ENCODE measurements at places on chromosomes 11 and 22.

GRCh38 chr11:126594921-126595367 is 239.5 kb downstream of the ST3GAL4 start:
- no peak for DNase-seq

GRCh38 chr11:134045799-134046635 is 22.9 kb upstream of the JAM3 start:
- no peak for DNase-seq

DNA sequence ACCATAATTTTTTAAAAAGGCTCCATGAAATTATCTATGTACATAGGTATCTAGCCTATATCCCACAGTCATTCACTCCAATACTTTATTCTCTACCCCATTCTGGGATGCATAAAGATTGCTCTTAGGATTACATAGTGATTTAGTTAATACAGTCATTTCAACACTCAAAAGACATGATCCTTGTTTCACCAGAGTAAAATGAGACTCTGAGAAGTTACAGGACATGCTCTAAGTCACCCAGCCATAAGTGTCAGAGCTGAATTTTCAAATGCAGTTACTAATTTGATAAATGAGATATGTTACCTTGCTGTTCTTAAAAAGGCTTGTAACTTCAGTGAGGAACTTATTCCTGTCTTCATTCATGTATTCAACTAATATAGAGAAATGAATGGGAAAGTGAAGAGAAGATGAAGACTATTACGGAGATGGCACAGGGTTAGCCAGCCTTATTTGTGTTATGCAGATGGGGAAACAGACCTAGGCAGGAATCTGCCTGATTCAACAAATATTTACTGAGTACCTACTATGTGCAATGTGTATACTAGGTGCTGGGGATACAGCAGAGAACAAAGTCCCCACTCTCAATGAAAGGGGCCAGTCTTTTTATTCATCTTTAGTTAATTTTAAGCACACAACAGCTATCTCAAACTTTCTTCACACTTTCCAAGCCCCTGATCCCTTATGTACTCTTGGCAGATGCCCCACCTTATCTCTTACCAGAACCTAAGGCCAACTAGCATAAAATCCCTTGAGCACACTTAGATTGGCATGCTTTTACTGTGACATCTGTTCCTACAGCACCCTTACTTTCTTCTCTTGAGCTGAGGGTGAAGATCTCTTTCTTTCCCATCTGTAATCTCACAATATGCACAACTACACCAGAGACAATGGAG is 21.6 kb downstream of the MAPK1 start:
- no peak for DNase-seq

GRCh38 chr11:65794570-65795510 is 8.0 kb downstream of the OVOL1 start:
- DNase-seq: no peak

DNA sequence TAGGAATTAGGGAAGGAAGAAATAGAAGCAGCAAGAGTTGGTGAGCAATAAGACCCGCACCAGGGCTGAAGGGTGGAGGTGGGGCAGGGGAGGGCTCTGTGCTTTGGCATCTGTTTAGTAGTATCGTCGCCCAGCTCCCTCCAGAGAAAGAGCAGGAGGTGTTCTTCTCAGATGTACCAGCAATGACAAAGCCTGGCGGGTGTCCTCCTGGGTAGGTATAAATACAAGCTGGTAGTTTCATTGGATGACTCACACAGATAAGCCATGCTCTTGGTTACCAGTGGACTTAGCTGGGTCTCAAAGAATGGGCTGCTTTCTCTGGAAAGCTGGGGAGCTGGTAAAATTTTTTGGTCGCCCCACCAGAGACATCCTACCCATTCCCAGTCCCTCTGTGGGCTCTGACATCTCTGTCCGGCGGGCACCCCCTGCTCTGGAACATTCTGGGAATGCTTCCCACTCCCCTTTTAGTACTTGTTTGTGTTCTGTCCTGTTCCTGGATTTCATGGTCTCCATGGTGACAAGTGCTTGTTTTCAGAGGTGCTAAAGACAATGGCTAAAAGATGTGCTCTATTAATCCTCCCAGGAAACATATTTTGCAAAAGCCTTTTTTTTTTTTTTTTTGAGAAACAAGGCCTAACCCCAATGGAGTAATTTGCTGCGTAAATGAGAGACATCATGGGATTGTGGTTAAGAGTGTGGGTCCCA is 15.4 kb upstream of the TUBA8 start:
- no peak for DNase-seq

DNA sequence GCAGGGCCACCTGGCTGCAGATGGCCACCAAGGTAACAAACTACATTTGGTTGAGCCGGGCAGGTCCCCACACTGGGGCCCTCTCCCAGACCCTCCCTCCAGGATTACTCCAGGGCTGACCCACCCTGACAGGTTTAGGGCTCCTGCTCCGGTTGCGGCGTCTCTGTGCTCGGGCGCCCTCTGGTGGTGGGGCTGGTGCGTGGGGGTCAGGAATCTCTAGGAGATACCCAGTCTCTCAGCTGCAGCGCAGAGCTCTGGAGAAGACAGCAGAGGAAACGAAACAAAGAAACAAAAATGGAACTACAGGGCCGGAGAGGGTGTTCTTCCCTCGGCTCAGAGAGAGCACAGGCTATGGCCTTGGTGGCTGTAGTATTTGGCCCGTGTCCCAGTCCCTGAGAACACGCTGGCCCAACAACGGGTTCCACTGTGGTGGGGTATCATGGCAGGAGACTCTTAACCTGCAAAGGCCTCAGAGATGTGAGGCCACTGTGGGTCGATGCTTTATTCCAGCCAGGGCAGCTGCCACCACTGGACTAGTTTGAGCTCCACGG is 2.4 kb downstream of the C11orf96 start:
- peak; percentile 89 for DNase-seq

DNA sequence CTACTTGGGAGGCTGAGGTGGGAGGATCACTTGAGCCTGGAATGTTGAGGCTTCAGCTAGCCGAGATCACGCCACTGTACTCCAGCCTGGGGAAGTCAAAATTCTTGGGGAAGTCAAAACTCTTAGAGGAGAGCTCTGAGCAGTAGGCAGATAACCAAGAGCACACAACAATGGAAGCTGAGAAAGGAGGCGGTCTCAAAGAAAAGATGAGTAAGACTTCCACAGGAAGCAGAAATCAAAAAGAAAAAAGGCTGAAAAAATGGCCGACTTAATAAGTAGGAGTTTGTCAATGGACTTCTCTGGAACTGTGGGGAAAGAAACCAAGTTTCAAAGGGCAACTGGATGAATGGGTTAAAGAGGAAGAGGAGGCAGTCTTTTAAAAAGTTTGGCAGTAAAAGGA is 32.1 kb downstream of the RAB30 start:
- DNase-seq: no peak

GRCh38 chr11:130400781-130401483 is 27.5 kb downstream of the ADAMTS8 start:
- DNase-seq: no peak

- DNase-seq: peak; percentile 93
Measured at GRCh38 chr11:64854534-64855502, 10.4 kb upstream of the CDC42BPG start.

GRCh38 chr22:38189104-38189503 is 7.5 kb upstream of the PLA2G6 start:
- no peak for DNase-seq

- DNase-seq: no peak
Measured at GRCh38 chr11:116467823-116468222, 305.0 kb downstream of the BUD13 start.

GRCh38 chr22:19998991-19999820 is 17.4 kb downstream of the ARVCF start:
- DNase-seq: peak; percentile 46

DNA sequence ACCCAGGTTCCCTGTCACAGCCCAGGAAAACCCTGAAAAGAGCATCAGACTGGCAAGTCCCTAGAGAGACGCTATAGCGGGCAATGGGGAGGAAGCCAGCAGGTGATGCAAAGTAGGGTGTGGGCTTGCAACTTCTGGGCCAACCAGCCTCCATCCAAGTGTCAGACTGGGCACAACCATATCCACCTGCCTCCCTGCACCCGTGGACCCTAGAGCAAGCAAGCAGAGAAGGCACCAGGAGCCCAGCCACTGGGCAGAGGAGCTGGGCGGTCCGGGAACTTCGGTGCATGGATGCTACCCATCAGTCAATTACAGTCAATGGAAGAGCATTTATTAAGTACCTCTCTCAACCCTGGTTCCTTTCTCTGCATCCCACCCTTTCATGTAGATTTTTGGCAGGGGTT is 2.8 kb downstream of the NECTIN1 start:
- no peak for DNase-seq

GRCh38 chr11:79165908-79166307 is 274.9 kb downstream of the TENM4 start:
- no peak for DNase-seq

DNA sequence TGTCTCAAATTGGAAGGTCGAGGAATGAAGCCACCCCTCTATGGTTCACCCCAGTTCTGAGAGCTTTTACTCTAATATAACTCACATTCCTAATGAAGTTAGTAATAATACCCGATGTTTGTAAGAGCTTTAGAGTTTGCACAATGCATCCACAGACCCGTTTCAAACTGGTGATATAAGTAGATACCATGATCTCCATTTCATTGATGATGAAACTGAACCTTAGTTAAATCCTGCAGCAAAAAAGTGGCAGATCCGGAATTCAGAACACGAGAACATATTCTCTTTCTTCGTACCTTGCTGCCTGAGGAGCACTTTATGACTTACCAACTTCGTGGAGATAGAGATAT is 757 bp upstream of the RBFOX2 start:
- DNase-seq: no peak

DNA sequence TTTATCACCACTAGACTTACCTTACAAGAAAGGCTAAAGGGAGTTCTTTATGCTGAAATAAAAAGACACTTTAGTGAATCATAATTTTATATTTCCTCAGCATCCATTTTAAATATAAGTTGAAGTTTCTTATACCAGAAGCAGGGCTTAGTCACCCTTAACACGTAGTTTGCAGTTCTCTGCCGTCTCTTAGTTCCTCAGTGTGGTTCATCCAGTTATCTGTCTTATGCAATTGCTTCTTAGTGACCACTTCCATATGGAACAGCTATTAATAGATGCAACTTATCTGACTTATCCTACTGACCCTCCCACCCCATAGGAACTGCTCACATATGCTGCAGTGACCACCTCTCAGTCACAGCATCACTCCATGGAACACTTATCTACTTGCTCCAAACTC is 11.7 kb upstream of the SLC36A4 start:
- DNase-seq: no peak

GRCh38 chr22:31488988-31489617 is 539 bp downstream of the EIF4ENIF1 start:
- peak; percentile 71 for DNase-seq

- no peak for DNase-seq
Measured at GRCh38 chr11:123020968-123021367, 39.3 kb upstream of the BSX start.

GRCh38 chr11:73894725-73895335 is 18.0 kb downstream of the PAAF1 start:
- no peak for DNase-seq

- no peak for DNase-seq
Measured at GRCh38 chr22:49553518-49554295, 274.0 kb downstream of the BRD1 start.

DNA sequence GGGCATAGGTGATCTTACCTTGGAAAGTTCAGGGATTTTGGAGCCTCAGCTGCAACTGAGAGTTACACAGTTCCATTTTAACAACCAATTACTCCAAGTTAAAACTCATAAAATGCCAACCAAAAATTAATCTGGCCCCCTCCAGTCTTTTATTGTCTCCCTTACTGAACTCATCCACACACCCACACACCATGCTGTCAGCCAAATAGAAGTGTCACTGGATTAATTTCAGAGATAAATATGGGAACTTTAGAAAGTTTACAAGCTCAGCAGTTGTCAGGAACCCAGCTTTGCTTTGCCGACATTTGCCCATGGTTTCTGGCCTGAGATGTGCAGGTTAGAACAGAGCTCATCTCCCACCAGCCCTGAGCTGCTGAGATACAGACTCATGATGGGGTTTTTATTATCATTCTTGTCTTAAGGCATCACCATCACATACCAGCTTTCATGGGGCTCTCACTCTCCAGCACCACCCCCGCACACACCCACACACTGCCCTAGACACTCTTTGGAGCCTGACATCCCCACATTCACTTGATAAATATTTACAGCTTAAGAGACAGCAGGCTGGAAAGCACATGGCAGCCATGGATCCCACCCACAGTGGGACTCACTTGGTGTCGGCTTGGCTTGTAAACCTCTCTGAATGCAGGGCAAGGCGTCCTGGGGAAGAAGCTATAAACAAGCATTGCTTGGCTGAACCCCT is 23.7 kb upstream of the CTR9 start:
- no peak for DNase-seq

DNA sequence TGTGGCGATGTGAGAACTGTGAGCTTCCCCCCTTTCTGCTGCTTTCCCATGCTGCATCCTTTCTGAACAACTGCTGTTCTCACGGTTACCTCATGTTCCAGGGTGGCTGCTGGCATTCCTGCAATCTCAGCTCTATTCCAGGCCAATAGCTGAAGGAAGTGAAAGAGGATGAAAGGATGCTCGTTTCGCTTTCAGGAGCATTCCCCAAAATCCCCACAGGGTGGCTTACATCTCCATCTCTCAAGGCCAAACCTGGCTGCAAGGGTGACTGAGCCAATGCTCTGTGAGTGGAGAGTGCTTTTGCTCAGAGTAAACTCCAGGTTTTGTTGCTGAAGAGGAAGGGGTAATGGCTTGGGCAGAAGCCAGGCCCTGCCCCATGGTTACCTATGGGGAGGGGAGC is 848.2 kb downstream of the BRD1 start:
- DNase-seq: no peak

- DNase-seq: no peak
Measured at GRCh38 chr22:50693462-50693861, 20.8 kb downstream of the SHANK3 start.

DNA sequence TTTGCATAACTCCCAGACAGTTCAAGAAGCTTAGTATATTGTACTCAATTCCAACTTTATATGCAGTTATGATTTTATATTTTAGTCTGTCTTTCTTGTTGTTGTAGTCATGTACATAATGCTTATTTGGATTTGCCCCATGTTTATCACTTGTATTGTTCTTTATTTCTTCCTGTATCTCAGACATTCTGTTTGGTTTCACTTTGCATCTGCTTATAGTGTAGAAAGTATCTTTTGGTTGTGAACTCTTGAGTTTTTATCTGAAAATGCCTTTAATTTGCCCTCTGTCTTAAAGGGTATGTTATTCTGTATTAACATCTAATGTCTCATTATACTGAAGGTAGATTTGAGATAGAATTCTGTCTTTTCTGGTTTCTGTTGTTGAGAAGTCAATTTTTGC is 275.4 kb downstream of the DYNC2H1 start:
- no peak for DNase-seq

GRCh38 chr11:66280428-66280827 is 2.5 kb downstream of the CNIH2 start:
- no peak for DNase-seq

DNA sequence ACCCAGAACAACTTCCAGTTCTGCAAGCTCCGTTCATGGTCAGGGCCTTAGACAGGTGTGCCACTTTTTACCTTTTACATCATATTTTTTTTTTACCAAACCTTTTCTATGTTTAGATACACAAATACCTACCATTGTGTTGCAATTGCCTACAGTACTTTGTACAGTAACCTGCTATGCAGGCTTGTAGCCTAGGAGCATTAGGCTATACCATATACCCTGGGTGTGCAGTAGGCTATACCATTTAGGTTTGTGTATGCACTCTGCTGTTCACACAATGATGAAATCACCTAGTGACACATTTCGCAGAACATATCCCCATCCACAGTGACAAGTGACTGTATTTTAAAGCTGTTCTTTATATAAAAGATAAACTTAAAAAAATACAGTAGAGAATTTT is 29.6 kb downstream of the APIP start:
- no peak for DNase-seq

GRCh38 chr11:117985953-117986887 is at the start of gene IL10RA:
Gene IL10RA, plus strand, starts transcription at chr11:117986394. Its CDS starts 74 bp downstream, at chr11:117986468.
- DNase-seq: peak; percentile 85

- no peak for DNase-seq
Measured at GRCh38 chr11:87719326-87720073, 455.7 kb downstream of the RAB38 start.

Measured in psoas muscle (tissue), 8 donors.